ENCODE measurements at places on chromosomes 11 and 22.

DNA sequence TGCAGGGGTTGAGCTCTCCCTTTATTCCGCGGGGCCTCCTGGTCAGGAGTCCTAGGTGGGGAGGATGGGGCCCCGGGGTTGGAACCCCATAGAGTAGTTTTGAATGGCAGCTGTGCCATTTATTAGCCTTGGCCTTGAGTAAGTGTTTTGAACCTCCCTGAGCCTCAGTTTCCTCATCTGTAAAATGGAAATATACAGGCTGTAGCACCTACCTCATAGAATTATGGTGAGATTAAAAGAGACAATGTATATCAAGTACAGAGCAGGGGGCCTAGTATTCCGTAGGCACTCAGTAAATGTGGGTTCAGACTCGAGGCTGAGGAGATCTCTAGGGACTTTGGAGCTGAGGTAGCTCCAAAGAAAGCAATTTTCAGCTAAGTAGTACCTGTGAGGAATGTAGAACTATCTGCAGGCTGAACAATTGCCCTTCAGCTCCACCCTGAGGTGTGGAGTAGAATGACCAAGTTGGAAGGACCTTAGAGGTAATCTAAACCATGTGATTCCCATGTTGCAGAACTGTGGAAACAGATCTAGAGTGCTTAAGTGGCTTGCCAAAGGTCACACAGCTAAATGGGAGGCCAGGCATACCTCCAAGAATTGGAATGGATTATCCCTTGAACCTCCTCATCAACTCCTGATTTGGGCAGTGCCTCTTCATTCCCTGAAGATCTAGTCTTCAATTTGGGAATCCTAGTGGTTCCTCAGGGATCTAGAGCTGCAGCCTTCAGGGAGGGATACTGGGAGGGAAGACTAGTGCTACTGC, 682 bp downstream of the PGAP2 start:
- peak; percentile 90 for DNase-seq
- H3K4me3 ChIP-seq: peak overlapping the region; percentile 88
- peaks cover 13% of the 10 kb centered on the region for H3K4me1 ChIP-seq
- H3K27me3 ChIP-seq: no peaks in the 10 kb centered on the region
- no peaks in the 10 kb centered on the region for H3K36me3 ChIP-seq

DNA sequence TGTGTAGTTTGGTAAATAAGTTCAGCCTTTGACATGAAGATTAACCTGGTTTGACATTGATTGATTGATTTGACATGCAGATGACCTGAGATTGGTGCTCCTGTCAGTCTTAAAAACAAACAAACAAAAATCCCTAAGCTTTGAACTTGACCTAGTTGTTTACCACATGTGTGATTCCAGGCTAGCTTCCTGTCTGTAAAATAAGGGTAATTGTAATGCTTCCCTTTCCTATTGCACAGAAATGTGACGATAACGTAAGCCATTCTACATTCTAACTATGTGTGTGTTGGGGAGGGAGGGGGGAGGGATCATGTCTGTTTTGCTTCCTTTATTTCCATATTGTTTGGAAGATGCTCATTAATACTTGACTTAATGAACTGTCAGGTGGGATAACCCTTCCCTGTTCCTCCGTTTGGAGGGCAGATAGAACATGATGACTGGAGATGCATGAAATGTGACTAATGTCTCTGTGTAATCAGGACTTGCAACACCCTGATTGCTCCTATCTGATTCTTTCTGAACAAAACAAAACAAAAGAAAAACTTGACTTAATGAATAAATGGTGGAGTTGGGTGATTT, 106.1 kb upstream of the CLMP start:
- H3K4me1 ChIP-seq: peaks cover 42% of the 10 kb centered on the region
- peak; percentile 66 for DNase-seq
- H3K36me3 ChIP-seq: no peaks in the 10 kb centered on the region
- no peak overlapping the region for H3K4me3 ChIP-seq
- H3K27me3 ChIP-seq: peaks cover 3% of the 10 kb centered on the region

- DNase-seq: no peak
- no peaks in the 10 kb centered on the region for H3K36me3 ChIP-seq
- H3K27me3 ChIP-seq: no peaks in the 10 kb centered on the region
- H3K27ac ChIP-seq: no peak overlapping the region
- no peaks in the 10 kb centered on the region for H3K4me1 ChIP-seq
Observed at GRCh38 chr11:75158696-75159150, 7.8 kb downstream of the SLCO2B1 start.

DNA sequence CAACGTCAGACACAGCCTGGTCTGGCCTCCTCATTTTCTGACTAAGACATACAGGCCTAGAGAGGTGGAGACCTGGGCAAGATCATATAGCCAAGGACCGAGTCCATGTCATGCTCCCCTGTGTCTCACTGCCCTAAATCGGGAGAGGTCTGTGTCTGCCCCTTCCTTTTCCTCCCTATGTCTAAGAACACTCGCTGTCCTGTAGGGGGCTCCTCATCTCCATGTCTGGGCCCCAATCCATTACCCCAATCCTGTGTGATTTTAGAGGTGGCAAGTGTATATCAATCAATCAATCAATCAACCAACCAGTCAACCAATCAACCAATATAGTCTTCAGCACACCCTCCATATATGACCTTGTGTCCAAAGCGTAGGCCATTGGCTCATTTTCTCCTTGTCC, 125.7 kb downstream of the KIRREL3 start:
- H3K27ac ChIP-seq: no peak overlapping the region
- H3K27me3 ChIP-seq: peaks cover 3% of the 10 kb centered on the region
- H3K36me3 ChIP-seq: no peaks in the 10 kb centered on the region
- DNase-seq: no peak

- H3K4me1 ChIP-seq: no peaks in the 10 kb centered on the region
- no peak overlapping the region for H3K4me3 ChIP-seq
- H3K27me3 ChIP-seq: no peaks in the 10 kb centered on the region
- no peak overlapping the region for H3K27ac ChIP-seq
- H3K36me3 ChIP-seq: no peaks in the 10 kb centered on the region
Observed at GRCh38 chr11:84425673-84426072, 1139.5 kb upstream of the CCDC90B start.

- H3K4me3 ChIP-seq: no peak overlapping the region
- DNase-seq: no peak
- H3K36me3 ChIP-seq: no peaks in the 10 kb centered on the region
- H3K27ac ChIP-seq: no peak overlapping the region
Observed at GRCh38 chr11:114925591-114925990, 247.3 kb downstream of the NXPE2 start.

GRCh38 chr11:61695917-61696316, 15.7 kb downstream of the DAGLA start:
- H3K4me3 ChIP-seq: peak overlapping the region; percentile 38
- peak overlapping the region; percentile 68 for H3K27ac ChIP-seq
- DNase-seq: peak; percentile 98
- H3K4me1 ChIP-seq: peaks cover 55% of the 10 kb centered on the region
- H3K27me3 ChIP-seq: no peaks in the 10 kb centered on the region
- H3K36me3 ChIP-seq: no peaks in the 10 kb centered on the region

GRCh38 chr11:63919267-63920125, 2.5 kb upstream of the RCOR2 start:
- H3K27ac ChIP-seq: no peak overlapping the region
- peaks cover 50% of the 10 kb centered on the region for H3K4me1 ChIP-seq
- DNase-seq: no peak
- H3K27me3 ChIP-seq: peaks cover 22% of the 10 kb centered on the region

DNA sequence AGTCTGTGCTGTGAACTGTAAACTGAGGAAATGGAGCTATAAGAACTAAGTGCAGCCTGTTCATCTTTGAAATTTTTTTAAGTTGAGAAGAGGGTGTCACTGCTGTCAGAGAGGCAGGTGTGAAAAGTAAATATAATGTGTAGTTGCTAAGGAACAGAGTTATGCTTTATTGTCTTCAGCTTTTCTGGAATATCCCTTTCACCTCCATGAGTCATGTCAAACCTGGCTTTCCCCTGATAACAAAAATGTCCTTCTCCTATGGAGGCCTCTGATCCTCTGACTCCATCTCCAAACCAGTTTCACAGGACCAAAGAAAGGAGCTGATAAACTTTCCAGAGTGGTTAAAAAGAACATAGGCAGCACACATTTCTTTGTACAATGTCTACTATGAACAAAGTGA, 12.8 kb upstream of the MUC15 start:
- no peak overlapping the region for H3K27ac ChIP-seq
- DNase-seq: no peak
- no peaks in the 10 kb centered on the region for H3K36me3 ChIP-seq
- H3K27me3 ChIP-seq: no peaks in the 10 kb centered on the region

- no peaks in the 10 kb centered on the region for H3K27me3 ChIP-seq
- no peaks in the 10 kb centered on the region for H3K36me3 ChIP-seq
- H3K27ac ChIP-seq: no peak overlapping the region
- H3K4me1 ChIP-seq: no peaks in the 10 kb centered on the region
- no peak for DNase-seq
- H3K4me3 ChIP-seq: no peak overlapping the region
Observed at GRCh38 chr11:89293965-89294679, 116.4 kb downstream of the TYR start.

Measured in common myeloid progenitor, CD34-positive (primary cell).